Kasumi-1 (cell line): ENCODE measurements at places on chromosomes 3 and 15.

GRCh38 chr3:4309491-4310128 lies 6.4 kb downstream of the SETMAR start:
- peak; percentile 32 for DNase-seq

- no peak for DNase-seq
Measured at GRCh38 chr15:92468991-92469390, 75.3 kb downstream of the ST8SIA2 start.

DNA sequence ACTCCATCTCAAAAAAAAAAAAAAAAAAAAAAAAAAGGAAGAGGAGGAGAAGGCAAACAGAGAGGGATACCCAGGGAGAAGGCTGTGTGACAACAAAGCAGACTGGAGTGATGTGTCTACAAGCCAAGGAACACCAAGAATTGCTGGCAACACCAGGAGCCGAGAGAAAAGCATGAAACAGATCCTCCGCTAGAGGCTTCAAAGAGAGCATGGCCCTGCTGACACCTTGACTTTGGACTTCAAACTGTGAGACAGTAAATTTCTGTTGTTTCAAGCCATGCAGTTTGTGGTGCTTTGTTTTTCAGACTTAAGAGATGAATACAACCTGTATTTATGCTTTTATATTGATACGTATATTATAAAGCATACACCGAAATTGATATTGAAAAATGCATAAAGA lies 74.3 kb upstream of the TRA2B start:
- DNase-seq = no peak

GRCh38 chr3:42556089-42556632 lies 25.6 kb downstream of the SEC22C start:
- DNase-seq = no peak

DNA sequence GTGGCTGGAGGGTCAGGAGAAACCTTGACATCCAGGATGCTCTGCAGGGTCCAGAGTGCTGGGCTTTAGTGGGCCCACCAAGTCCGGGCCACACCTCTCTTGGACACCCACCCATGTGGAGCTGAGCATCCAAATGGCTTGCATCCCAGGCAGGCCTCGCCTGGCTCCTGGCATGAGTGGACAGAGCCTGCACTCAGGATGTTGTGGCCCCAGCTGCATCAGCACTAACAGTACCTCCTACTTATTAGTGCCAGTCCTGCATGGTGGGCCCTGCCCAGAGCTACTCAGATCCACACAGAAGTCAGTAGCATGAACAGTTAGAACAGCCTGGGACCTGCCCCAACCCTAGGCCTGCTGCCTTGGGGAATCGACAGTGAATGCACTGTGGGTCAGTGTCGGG lies 42.2 kb upstream of the MRPS22 start:
- no peak for DNase-seq
